ENCODE measurements at places on chromosomes 16 and 17.

- peak; percentile 49 for DNase-seq
Measured at GRCh38 chr17:40309031-40309948, at the start of gene RARA. Gene RARA (plus strand): TSS chr17:40309180. CDS start chr17:40331219, 22,039 bp downstream.

GRCh38 chr16:69613378-69614154 lies 47.8 kb downstream of the NFAT5 start:
- no peak for DNase-seq

GRCh38 chr17:38421171-38421841 lies 7.0 kb upstream of the ARHGAP23 start:
- no peak for DNase-seq

- DNase-seq = no peak
Measured at GRCh38 chr17:80455784-80456183, 20.6 kb downstream of the NPTX1 start.

GRCh38 chr17:2214047-2214928 lies 89.3 kb downstream of the SMG6 start:
- DNase-seq = peak; percentile 20

DNA sequence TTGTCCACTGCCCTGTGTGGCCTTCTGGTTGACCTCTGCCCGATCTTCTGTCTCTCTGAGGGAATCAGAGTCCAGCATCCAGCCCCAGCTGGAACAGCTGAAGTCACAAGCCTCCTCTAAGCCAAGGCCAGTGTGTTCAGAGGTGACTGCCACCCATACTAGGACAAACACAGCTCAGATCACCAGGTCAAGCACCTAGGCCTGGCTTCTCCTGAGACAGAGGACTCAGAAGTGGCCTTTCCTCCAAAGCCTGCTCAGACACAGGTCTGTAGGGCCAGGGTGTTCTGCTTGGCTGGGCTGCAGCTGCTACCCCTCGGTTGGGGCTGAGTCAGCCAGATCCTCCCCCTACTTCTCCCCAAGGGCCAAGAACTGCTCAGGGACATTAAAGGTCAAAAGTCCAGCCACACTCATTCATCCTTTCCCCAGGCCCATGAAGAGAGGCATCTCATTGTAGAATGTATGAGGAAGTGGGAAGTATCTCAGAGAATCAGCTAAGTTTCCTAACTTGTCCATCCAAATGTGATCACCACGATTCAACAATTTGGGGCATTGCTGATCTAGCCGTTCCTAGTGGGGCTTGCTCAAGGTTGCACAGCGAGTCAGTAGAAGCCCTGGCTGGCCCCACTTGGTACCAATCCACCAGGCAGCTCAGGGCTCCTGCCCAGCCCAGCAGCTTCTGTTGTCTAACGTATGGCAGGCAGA lies 7.6 kb downstream of the SLC46A1 start:
- DNase-seq = no peak

DNA sequence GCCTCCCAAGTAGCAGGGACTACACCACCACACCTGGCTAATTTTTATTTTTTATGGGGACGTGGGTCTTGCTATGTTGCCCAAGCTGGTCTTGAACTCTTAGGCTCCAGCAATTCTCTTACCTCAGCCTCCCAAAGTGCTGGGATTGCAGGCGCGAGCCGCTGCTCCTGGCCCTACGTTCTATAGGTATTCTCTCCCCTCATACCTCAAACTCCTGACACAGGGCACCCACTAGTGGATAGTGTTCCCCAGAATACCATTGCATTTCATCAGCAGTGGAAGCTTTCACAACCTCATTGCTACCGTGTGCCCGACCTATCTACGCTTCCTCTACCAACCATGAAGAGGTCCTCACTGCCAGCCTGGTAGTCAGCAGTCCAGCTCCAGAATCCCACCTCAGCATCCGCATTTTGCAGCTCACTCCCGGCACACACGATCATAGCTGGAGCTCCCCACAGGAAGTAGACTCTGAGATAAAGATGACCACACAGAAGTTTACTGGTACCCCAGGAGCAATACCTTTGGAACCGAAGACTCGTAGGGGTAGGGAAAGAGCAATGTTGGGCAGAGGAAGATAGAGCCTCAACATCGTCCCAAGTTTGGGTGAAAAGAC lies 9.3 kb downstream of the CTRB2 start:
- DNase-seq = no peak

- peak; percentile 43 for DNase-seq
Measured at GRCh38 chr17:73297934-73298861, 13.6 kb downstream of the CDC42EP4 start.

DNA sequence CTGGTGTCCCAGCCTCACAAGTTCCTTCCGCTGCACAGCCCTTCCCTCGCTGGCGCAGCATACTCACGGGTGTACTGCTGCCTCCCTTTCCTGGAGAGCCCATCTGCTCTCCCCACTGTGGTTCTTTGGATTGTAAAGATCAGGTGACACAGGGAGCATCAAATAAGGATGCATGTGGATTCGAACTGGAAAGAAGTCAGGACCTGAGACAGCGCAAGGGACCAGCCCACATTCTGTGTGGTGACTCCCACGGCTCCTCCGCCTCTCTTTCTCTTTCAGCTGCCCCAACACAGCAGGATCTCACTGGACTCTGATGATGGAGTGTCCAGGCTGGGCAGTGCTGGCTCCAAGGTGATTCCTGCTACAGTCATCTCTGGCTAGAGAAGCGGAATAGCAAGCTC lies 8.1 kb downstream of the LDAF1 start:
- DNase-seq = peak; percentile 13

- DNase-seq = peak; percentile 55
Measured at GRCh38 chr16:5502467-5502869, 404.9 kb upstream of the EEF2KMT start.

All from K562 (cell line).